ENCODE measurements at places on chromosomes 11 and 22.

DNA sequence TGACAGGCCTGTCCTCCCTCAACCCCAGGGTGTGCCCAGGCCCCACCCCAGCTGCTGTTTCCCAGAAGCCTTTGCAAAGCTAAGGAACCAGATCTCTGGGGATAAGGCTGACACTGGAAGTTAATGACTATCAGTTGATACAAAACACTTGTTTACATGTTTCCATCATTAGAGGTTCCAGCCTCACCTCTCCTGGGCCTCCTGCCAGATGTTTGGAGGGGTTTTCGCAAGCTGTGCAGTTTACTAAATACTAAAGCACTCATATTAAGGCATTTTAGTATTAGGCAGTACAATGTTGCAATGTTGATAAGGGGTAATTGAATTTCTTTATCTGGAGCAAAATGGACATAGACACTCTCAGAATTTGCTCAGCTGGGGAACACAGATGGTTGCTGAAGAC is 218.7 kb downstream of the INSC start:
- no peak overlapping the region for H3K4me3 ChIP-seq
- H3K36me3 ChIP-seq = no peaks in the 10 kb centered on the region
- DNase-seq = no peak
- no peak overlapping the region for H3K27ac ChIP-seq
- no peaks in the 10 kb centered on the region for H3K4me1 ChIP-seq

DNA sequence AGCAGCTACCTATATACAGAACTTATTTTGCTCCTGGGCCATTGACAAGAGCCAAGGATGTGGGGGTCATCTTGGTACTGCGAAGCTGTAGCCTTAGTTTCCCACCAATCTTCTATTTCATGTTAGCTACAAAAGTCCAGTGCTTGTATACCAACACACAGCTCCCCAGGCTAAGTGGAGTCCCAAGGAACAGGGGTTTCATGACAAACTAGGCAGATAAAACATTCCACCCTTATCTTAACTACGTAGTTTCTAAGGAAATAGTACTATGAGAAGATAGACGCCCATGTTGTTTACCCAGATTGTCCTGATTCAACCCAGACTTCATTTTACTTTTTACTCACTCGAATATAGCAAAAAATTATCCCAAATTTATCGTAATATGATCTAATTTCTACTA is 218.5 kb downstream of the DYNC2H1 start:
- DNase-seq = no peak
- no peaks in the 10 kb centered on the region for H3K36me3 ChIP-seq
- H3K27me3 ChIP-seq = no peaks in the 10 kb centered on the region
- H3K4me1 ChIP-seq = peaks cover 3% of the 10 kb centered on the region
- no peak overlapping the region for H3K27ac ChIP-seq

DNA sequence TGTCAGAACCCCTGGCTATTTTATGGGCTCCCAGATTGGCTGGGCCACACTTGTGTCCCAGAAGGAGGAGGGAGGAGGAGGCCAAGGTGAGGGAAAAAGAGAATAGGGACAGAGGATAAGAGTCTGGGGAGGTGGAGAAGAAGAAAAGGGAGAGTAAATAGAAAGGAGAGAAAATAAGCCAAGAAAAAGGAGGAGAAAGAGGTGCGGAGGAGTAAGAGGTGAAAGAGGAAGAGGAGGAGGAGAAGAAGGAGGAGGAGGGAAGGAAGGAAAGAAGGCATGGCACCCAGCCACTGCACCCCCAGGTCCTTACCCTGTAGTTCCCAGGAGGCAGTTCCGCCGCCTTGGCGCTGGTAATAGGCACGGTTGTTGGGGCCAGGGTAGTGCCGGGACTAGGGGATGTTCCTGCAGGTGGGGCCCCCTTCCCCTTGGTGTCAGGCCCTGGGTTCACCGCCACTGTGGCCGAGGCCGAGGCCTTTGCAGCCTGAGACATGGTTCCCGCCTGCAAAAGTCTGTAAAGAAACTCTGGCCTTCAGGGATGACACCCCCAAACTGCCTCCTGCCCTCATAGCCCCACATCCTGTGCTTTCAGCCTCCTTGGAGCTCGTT is 1.9 kb downstream of the CRYBB1 start:
- DNase-seq = no peak
- H3K27ac ChIP-seq = no peak overlapping the region
- H3K36me3 ChIP-seq = no peaks in the 10 kb centered on the region

GRCh38 chr11:17401316-17401715 is 12.9 kb upstream of the KCNJ11 start:
- H3K27me3 ChIP-seq = no peaks in the 10 kb centered on the region
- no peaks in the 10 kb centered on the region for H3K4me1 ChIP-seq
- H3K4me3 ChIP-seq = no peak overlapping the region
- no peaks in the 10 kb centered on the region for H3K36me3 ChIP-seq
- DNase-seq = no peak
